ENCODE measurements at places on chromosomes 16 and 17. TPM values are rescaled to one million over a fixed set of nuclear protein-coding genes. Genes with fewer than 3 reads are reported as not detected.

TP53TG3D gene
- not detected for total RNA-seq

CIITA gene
- total RNA-seq: not detected

NF1 gene
- total RNA-seq: 12.4 TPM

CD300LG gene
- not detected for total RNA-seq

FBXO39 gene
- not detected for total RNA-seq
